ENCODE measurements at places on chromosomes 1 and 21. TPM values are rescaled to one million over a fixed set of nuclear protein-coding genes. Genes with fewer than 3 reads are reported as not detected.

PEAR1 gene
- total RNA-seq: 5.6 TPM

GRCh38 chr1:92792340-92792782, 7.5 kb upstream of the EVI5 start:
- H3K27ac ChIP-seq: no peak overlapping the region
- H3K4me1 ChIP-seq: peaks cover 4% of the 10 kb centered on the region
- H3K36me3 ChIP-seq: no peaks in the 10 kb centered on the region
- no peaks in the 10 kb centered on the region for H3K27me3 ChIP-seq

DNA sequence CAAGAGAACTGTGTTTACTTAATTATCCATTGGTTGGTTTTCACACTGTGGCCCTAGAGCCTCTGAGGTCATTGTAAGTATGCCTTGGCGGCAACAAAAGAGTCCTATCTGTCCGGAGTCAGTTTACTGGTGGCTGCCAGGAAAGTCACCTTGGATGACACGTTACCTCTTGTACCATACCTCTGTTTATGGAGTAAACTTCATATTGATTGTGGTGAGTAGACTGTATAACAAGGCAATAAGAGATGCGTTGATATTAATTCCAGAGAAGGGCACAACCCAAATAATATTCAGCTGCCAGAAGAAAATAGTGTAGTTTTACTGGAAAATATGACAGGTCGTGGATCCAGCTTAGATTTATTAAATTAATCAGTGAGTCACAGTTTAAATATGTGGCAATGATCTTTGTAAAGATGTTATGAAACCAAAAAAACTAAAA, 20.4 kb upstream of the KIF14 start:
- no peak for DNase-seq
- no peaks in the 10 kb centered on the region for H3K4me1 ChIP-seq
- no peak overlapping the region for H3K4me3 ChIP-seq
- no peak overlapping the region for H3K27ac ChIP-seq
- no peaks in the 10 kb centered on the region for H3K36me3 ChIP-seq

IL12RB2 gene
- 3.3 TPM for total RNA-seq

DNA sequence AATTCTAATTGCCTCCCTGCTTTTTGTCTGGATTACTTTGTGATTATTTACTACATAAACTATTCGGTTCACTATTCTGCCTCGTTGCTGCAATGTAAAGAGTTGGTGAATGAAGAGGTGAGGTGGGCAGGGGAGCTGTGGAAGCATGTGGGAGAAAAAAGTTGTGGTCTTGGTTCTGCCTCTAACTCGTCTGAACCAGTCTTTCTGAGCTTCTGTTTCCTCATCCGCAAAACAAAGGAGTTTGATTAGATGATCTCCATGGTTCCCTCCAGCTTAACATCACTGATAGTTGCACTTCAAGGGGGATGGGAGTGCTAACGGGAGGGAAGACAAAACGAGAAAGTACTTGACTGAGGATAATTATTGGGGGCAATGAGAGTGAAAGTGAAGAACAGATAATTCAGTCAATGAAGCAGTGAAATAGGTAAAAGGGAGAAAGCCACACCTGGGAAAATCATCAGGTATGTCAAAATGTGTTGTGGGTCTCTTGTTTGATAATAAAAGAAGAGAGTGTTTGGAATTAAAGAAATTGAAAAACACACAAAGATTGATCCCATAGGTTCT, 26.2 kb upstream of the UHMK1 start:
- no peak overlapping the region for H3K4me3 ChIP-seq
- no peaks in the 10 kb centered on the region for H3K36me3 ChIP-seq
- H3K27ac ChIP-seq: no peak overlapping the region
- no peaks in the 10 kb centered on the region for H3K27me3 ChIP-seq
- no peaks in the 10 kb centered on the region for H3K4me1 ChIP-seq

CTSS gene
- 389 TPM for total RNA-seq

SLC2A5 gene
- total RNA-seq: 18.7 TPM

GRCh38 chr1:247415423-247416361, at the start of gene NLRP3:
Gene NLRP3, plus strand, starts transcription at chr1:247416173. Its CDS starts 2,628 bp downstream, at chr1:247418801.
- H3K27me3 ChIP-seq: no peaks in the 10 kb centered on the region
- H3K36me3 ChIP-seq: no peaks in the 10 kb centered on the region
- no peak within 1 kb of the TSS for H3K4me3 ChIP-seq
- peak within 1 kb of the TSS; percentile 21 for H3K27ac ChIP-seq
- peak; percentile 34 for DNase-seq
- H3K4me1 ChIP-seq: no peaks in the 10 kb centered on the region

- DNase-seq: no peak
- H3K36me3 ChIP-seq: no peaks in the 10 kb centered on the region
- no peaks in the 10 kb centered on the region for H3K4me1 ChIP-seq
- no peaks in the 10 kb centered on the region for H3K27me3 ChIP-seq
- H3K4me3 ChIP-seq: no peak overlapping the region
- H3K27ac ChIP-seq: no peak overlapping the region
Observed at GRCh38 chr1:159282118-159282517, 20.0 kb upstream of the FCER1A start.

IRF6 gene
- total RNA-seq: 50.7 TPM

DNA sequence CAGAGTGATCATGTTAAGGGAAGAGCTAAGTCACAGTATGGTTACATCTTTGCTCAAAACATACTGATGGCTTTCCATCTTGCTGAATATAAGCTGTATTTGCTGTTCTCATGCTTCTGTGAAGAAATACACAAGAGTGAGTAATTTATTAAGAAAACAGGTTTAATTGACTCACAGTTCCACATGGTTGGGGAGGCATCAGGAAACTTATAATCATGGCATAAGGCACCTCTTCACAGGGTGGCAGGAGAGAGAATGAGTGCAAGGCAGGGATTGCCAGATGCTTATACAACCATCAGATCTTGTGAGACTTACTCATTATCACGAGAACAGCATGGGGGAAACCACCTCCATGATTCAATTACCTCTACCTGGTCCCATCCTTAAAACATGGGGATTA, 24.4 kb upstream of the RGS5 start:
- H3K4me3 ChIP-seq: no peak overlapping the region
- no peaks in the 10 kb centered on the region for H3K36me3 ChIP-seq
- H3K27me3 ChIP-seq: no peaks in the 10 kb centered on the region
- no peak overlapping the region for H3K27ac ChIP-seq
- H3K4me1 ChIP-seq: no peaks in the 10 kb centered on the region
- no peak for DNase-seq

Data from transverse colon (tissue), 4 donors.